ENCODE measurements at places on chromosomes 7 and 10.

DNA sequence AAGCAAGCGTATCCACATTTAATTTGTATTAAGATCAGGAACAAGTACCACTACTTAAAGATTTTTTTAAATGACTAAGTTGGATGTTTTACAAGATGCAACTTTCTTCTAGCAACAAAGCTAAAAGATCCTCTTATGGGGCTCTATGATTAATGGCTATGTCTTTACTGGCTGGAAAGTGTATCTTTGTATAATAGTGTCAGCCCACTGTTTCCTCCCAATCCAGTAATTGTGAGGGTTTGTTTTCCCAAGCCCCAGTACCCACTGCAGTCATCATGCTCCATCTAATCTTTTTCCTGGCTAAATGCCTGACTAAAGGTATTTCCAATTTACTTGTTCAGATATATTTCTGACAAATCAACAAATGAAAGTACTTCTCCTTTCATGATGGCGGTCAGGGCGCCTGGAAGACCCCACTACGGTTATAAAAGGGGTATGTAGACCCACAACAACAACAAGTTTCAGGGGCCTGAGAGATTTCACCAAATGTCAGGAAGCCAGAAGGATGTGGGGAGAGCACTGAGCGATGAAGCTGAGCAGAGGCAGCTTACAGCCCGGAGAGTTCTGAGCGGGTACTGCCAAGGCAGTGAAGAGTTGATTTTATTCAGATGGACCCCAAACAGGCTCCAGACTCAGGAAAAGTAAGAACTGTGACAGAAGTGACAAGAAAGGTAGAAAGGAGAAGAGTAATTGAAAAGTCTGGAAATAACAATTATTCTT is 222.6 kb upstream of the KLF14 start:
- DNase-seq: no peak

DNA sequence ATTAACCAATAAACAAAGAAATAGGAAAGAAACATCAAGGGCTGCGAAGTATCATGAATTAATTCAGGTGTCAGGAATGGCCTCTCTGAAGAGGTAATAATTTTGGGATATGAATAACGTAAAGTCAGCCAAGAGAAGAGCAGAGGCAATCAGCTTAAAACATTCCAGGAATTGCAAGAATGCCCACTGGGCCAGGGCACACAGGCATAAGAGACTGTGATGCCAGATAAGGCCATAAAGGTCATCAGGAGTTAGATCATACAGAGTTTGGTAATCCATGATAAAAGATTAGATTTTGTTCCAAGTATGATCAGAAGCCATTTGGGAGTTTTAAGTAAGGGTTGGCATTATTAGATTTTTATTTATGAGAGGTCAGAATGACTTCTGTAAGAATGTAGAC is 53.2 kb upstream of the ABCB4 start:
- no peak for DNase-seq

GRCh38 chr10:61138708-61139591 is 195.0 kb upstream of the RHOBTB1 start:
- DNase-seq: no peak

DNA sequence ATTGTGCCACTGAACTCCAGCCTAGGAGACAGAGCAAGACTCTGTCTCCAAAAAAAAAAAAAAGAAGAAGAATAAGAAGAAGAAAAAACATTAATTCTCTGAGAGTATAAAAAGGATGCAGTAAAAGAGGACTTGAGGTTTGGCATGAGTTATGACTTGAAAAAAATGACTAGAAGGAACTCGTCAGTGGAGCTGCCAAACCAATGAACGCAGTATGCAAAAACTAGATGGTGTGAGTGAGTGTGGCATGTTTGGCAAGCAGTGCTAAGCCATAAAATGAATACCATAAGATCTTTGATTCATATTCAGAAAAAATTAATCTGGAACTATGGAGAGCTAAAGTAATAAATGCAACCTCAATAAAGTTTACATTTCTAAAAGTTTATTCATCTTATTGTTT is 68.6 kb upstream of the MEOX2 start:
- no peak for DNase-seq

GRCh38 chr7:106839511-106839910 is 25.6 kb upstream of the PIK3CG start:
- DNase-seq: no peak

DNA sequence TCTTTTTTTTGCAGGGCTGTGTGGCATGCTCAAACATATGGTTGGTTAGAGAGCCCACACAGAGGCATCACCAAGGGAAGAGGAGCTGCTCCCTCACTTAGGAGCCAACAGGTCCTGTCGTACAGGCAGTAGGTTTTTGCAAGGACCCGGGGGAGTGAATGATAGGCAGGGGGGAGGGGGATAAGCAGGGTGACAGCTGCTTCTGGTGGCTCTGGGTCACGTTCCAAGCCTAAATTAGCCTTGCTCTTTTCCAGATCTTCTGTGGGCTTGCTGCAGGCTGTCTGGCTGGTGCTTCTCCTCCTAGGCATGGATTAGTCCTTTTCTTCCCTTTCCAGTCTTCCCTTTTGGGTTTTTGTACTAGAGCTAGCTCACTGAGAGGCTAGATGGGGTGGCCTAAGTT is 117.7 kb upstream of the PODXL start:
- DNase-seq: no peak

- DNase-seq: no peak
Measured at GRCh38 chr7:48113275-48113674, 24.2 kb downstream of the UPP1 start.

GRCh38 chr10:29839826-29840515 is 205.2 kb upstream of the SVIL start:
- DNase-seq: peak; percentile 95

GRCh38 chr7:107080099-107080505 is 35.6 kb downstream of the PRKAR2B start:
- no peak for DNase-seq

GRCh38 chr10:91643700-91644099 is 10.8 kb upstream of the PPP1R3C start:
- DNase-seq: no peak

GRCh38 chr7:156861212-156861611 is 31.8 kb downstream of the LMBR1 start:
- no peak for DNase-seq

- DNase-seq: no peak
Measured at GRCh38 chr10:35959252-35959651, 317.2 kb upstream of the FZD8 start.
